ENCODE measurements at places on chromosomes 5 and 9.

DNA sequence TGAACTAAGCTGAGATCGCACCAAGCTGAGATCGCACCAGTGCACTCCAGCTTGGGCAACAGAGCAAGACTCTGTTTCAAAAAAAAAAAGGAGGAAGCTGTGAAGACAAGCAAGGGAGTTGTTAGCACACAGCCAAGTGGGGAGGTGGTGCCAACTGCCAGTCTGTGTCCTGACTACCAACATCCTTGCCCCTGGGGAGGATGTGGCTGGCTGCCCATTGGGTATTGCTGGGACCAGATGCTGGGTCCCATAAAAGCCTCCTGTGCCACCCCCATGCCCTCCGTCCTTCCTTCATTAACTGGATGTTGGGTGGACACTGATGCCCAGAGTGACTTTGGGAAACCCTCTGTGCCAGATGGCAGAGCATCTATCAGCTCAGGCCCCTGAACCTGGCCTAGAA lies 157.1 kb upstream of the COL5A1 start:
- no peak for DNase-seq

GRCh38 chr5:119405419-119405818 lies 46.9 kb upstream of the HSD17B4 start:
- no peak for DNase-seq

DNA sequence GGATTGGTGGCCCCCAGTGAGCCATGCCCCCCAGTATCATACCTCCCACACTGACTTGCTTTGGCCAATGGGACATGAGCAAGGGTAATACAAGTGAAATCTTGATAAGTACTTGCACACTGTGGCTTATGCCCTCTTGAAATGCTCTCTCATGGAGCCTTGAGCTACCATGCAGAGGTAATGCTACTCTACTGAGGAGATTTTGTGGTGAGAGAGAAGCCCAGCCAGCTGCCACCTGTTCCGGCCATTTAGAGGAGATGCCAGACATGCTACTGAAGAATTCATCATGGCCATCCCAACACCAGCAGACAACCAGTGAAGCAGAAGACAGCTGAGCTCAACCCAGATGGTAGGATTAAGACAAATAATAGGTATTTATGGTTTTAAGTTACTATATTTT lies 299.5 kb downstream of the MEF2C start:
- DNase-seq, result no peak

DNA sequence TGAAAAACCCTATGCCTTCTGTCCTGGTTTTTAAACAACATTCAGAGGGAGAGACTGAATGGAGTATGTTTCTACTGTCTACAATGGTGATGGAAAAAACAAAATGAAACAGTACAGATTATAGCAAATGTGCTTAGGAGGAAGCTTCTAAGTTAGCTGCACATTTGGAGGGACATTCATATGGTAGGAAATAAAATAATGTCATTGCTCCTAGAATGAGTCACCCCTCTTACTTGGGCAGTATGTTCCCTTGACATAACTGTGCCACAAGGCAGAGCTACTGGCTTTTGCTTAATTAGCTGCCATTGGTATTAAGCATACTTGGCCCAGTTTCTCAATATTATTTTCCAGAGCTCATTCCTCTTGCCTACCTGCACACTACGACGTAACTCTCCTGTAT lies 128.9 kb downstream of the GDNF start:
- DNase-seq, result no peak

- DNase-seq, result no peak
These were observed 2.1 kb downstream of the GTF3C4 start for GRCh38 chr9:132672413-132672690.

DNA sequence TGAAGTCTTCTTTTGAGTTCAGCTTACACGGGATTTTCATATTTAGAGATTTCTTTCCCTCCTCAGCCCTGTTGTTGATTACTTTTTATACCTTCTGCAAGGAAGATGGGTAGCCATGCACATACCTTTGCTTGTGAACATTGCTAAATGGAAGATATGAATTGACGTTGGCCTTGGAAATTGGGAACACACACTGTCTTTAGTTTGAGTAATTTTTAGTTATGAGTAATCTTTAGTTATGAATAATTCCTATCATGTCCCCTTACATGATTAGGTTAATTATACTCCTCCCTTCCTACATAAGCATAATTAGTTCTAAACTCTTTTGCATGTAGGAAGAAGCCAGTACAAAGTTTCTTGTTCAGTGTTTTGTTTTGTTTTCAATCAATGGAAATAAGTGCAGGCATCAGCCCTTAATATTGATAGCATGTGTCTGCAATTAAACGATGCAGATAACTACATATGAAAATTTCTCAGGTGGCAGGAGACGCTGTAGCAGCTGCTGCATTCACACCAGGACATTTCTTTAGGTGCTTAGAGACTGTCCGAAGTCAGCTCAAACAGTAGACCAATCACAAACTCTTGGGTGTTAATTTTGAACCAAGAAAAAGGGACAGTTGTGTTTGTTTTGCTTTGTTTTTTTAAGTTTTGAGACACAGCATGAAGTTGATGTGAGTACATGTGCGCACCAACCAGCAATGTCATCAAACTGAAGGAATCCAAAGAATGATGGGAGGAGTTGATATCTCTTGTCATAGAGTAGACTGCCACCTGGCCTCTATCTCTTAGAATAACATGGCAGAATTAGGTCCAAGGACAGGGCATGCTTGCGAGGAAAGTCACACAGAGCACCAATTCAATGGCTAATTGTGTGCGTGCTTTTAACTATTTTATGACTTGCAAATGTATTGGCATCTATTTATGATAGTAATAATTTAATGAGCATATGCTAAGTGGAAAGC lies 51.4 kb downstream of the SMARCA2 start:
- no peak for DNase-seq

GRCh38 chr5:28390341-28390740 lies 1352.0 kb upstream of the CDH9 start:
- DNase-seq, result no peak

DNA sequence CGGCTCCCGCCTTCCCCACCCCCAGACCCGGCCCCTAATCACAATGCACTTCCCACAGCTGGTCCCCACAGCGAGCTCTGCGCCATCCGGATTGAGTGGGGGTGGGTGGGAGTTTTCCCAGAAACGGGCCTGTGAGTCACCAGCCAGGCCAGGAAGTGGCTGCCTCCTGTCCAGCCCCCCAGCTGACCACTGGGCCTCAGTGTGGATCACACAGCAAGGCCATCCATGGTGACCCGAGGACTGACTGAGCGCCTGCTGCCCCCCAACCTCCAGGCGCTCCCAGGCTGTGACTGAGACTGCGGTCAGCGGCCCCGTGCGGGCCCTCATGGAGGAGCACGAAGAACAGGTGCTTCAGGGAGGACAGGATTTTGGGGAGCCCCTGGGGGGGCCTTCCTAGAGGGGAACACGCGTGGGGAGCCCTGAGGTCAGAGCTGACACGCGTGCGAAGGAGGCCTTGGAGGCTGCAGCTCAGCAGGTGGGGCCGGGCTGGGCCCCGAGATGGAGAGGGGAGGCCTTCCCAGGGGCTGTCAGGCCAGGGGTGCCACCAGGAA lies 48.3 kb upstream of the EGFL7 start:
- DNase-seq, result no peak

DNA sequence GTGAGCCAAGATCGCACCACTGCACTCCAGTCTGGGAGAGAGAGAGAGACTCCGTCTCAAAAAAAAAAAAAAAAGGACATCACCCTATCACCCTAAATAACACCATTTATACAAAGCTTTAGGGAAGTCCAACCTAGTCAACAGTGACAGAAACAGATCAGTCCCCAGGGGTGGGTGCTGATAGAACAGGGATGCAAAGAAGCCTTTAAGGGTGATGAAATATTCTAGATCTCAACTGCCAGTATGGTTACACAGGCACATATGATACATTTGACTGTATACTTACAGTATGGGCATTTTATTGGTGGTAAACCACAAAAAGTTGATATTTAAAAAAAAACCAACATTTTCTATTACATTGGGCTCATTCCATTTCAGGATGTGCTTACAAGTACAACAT lies 4.8 kb downstream of the RETREG1 start:
- no peak for DNase-seq

DNA sequence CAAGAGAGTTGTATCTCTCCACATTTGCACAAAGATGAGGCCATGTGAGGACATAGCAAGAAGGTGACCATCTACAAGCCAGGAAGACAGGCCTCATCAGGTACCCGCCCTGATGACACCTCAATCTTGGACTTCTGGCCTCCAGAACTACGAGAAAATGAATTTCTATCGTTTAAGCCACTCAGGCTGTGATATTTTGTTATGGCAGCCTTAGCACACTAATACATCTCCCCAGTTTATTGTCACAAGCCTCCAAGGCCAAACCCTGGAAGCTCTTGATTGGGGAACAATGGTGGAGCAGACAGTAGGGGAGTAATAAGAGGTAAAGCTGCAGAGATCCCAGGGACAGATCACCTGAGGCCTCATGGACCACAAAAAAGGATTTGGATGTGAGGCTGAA lies 7.7 kb upstream of the P4HA2 start:
- no peak for DNase-seq

DNA sequence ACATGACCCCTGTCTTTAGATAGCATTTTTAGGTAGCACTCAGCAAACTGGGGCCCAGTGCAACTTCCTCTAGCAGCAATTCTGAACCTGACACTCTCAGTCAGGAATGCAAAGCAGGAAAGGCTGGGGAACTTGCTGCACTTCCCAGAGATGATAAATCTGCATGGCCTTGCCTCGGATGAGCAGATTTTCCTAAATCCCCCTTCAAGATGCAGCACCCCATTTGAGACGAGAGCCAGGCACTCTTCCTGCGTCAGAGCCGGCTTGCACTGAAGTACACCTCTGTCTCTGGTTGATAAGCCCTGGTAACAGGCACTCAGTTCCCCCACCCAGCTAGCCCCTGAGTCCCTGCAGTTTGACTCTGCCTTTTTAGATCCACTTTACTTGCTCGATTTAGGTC lies 296.7 kb upstream of the PANK3 start:
- no peak for DNase-seq

GRCh38 chr9:16043756-16044578 lies 491.1 kb downstream of the CCDC171 start:
- DNase-seq, result no peak

GRCh38 chr9:81849631-81850259 lies 78.5 kb upstream of the SPATA31D4 start:
- no peak for DNase-seq

- DNase-seq, result no peak
These were observed 228.2 kb upstream of the PAPPA start for GRCh38 chr9:115925424-115925823.

DNA sequence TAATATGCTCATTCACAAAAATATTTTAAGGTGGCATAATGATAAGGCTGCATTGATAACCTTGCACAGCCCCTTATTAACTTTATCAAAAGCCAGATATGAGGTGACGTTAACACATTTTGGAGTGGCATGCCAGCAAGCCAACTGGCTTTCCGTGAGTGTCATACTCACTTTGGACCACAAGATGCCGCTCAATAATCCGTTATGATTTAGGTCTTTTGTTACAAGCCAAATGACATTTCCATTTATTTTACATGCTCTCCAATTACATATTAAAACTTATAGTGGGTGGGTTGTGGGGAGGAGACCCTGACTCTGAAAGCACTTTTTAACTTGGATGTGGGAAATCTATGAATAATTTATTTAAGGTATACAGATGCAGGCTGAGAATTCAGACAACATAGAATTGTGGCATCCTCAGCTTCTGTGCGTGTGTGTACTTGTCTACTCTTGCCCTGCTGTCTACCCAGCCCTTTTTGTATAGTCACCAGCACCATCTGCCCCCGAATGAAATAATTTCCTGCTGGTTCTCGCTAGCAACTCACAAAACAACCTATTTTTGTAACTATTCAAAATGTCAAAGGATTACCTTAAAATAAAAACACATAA lies 305.1 kb downstream of the PSAT1 start:
- DNase-seq, result no peak

GRCh38 chr5:75670577-75670976 lies 46.7 kb downstream of the POC5 start:
- no peak for DNase-seq

DNA sequence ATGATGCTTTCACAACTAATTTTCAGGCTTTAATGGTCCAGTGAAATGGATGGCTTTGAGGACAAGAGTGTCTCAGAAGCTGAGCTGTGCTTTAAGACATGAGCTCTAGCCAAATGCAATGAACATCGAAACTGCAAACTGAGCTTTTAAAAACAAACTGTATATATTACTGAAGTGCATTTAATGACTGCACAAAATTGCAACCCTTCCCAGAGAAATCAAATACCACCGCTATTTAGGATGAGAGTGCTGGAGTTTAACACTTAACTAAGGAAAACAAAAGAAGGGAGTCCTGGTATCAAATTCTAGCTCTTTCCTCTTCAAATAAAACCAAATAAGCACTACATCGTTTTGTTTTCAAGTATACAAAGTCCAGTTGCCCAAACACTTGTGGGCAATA lies 163.9 kb downstream of the SLF1 start:
- DNase-seq, result no peak

DNA sequence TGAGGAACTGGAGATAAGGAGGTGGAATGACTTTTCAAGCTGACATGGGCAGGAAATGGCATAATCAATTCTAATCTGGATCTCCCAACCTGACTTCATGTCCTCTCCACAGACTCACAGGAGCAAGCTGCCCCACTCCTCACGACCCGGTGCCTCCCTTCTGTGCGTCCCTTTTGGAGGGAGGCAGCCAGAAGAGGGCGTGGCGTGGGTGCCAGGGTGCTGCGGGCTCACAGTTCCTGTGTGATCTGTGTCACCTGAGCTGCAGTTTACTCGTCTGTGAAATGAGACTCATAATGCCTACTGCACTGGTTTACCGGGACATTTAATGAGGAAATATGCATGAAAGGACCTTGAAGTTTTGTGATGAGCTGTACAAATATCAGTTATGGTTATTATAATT lies 207.4 kb downstream of the DAB2IP start:
- no peak for DNase-seq

GRCh38 chr9:112421771-112422222 lies 41.9 kb downstream of the HSDL2 start:
- DNase-seq, result no peak

GRCh38 chr5:177412603-177413233 lies 3.4 kb upstream of the F12 start:
- no peak for DNase-seq

DNA sequence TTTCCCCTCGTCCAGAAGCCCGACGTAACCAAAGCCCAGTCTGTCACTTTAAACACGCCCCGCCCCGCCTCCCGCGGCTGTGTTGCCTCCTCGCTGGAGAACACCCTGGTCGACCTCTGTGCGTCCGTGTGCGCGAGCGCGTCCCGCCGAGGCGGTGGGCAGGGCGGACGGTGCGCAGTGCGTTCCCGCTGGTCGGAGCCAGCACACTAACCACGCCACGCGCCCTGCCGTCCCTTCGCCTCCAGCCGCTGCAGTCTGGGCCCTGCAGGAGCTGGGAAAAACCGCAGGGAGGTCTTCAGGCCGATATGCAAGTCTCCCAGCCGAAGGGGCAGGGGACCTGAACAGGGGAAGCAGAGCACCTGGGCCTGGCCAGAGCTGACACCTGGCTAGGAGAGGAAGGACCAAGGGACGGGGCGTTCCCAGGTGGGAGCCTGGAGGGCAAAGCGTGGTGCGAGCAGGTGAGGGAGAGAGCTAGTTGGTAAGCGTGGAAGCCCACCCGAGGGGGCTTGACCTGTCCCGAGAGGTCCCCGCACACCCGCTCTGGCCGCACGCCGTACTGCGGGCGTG lies 1.3 kb upstream of the PHPT1 start:
- peak; percentile 38 for DNase-seq
